ENCODE measurements at places on chromosomes 5 and 9. TPM values are rescaled to one million over a fixed set of nuclear protein-coding genes. Genes with fewer than 3 reads are reported as not detected.

IRX4 gene
- 3.4 TPM for total RNA-seq

- no peak for DNase-seq
These were observed 448.5 kb downstream of the MAT2B start for GRCh38 chr5:163953901-163954300.

GRCh38 chr9:136178061-136178772 is 26.7 kb downstream of the LHX3 start:
- DNase-seq: no peak

- no peak for DNase-seq
These were observed 400.1 kb downstream of the PTPRD start for GRCh38 chr9:10212702-10213101.

DNA sequence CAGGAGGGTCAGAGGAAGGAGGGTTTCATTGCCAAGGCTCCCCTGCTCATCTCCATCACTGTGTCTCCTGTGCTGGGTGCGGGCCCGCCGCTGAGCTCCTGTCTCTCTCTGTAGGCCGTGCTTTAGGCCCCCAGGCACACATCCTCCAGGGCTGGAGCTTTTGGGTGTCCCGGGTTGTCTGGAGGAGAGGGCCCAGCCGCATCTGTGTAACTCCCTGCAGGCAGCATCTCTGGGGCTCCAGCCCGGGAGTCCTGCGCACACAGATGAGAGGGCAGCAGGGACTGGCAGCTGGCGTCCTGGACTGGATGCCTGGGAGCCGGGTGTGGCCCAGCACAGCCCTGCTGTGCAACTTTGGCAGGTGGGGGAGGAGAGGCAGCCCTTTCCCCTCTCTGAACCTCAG is 40.2 kb downstream of the LRSAM1 start:
- DNase-seq: no peak

Data from H9 (cell line).